ENCODE measurements at places on chromosomes 2 and 18.

DNA sequence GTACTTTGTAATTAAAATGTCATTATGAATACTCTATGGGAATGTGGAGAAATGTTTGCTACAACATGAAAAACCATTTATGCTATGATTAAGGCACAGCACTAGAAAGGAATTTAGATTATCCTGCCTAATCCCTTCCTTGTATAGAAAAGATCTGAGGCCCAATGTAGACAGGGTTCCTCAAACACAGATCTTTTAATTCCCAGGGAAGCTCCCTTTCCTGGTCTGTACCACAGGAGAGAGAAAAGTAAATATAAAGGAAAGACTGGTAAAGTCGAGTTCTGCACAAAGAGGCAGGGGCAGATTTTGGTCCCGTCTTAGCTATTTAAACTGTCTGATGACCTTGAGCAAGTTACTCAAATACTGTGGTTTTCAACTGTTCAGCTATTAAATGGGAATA, 84.7 kb downstream of the ICA1L start:
- DNase-seq, result no peak

DNA sequence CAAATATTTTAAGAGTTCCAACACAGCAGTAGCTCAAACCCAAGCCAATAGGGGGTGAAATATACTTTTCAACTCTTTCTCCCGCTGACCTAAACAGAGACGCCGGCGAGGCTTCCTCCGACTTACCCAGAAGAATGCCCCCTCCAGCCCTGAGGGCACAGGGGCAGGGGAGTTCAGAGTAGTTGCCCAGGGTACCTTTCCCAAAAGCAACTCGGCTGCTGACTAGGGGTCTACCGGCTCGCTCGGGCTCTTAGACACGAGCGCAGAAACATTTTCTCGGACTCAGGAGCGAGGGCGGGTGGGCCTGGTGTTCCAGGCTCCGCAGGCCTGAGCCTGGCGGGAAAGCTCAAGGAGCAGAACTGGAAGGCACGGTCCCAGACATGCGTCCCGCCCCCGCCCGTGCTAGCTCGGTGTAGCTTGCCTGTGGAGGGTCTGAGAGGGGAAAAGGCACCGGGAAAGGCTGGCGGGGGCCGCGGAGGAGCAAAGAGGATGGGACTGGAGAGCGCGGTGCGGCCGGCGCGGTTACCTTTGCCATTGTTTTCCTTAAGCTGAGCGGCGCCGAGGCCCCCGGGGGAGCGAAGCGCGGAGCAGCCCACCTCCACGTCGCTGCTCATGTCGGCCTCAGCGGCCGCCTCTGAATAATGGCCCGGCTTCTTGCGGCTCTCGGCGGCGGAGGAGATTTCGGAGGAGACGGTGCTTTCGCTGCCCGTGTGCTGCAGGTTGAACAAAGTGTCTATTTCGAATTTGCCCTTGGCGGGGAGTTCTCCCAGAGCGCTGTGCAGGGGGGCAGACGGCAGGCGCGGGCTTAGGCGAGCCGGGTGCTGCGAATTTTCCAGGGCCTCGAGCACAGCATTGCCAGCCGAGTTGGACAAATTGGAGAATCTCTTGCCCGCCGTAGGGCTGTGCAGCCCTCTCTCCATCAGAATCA, 674 bp downstream of the EVX2 start:
- DNase-seq, result no peak

- DNase-seq, result no peak
Measured at GRCh38 chr2:17191223-17191622, 327.0 kb downstream of the RAD51AP2 start.

- DNase-seq, result no peak
Measured at GRCh38 chr2:176794392-176794791, 418.2 kb upstream of the HNRNPA3 start.

GRCh38 chr2:22382479-22383169, 1002.4 kb upstream of the KLHL29 start:
- DNase-seq, result no peak

GRCh38 chr2:196630531-196630930, 9.0 kb upstream of the CCDC150 start:
- no peak for DNase-seq
